ENCODE measurements at places on chromosomes 2 and 18. TPM values are rescaled to one million over a fixed set of nuclear protein-coding genes. Genes with fewer than 3 reads are reported as not detected.

DNA sequence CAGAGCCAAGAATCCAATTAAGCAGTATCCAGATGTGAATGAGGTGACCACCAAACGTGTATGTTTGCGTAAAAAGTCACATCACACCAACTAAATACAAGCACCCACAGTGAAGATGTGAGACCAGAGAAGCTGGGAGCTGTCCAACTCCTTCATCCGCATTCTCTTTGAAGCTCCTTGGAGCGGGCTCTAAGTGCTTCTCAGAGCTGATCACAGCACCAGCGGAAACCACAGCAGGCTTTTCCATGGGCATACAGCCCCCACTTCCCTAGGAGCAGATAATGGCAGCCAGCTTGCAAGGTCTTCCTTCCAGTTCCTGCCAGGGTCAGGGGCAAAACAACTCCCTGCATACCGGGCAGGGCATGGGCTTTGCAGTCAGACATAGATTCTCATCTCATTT is 36.4 kb downstream of the REEP1 start:
- no peak for DNase-seq

- no peak for DNase-seq
These were observed 390.9 kb upstream of the SMIM21 start for GRCh38 chr18:75818383-75818782.

DNA sequence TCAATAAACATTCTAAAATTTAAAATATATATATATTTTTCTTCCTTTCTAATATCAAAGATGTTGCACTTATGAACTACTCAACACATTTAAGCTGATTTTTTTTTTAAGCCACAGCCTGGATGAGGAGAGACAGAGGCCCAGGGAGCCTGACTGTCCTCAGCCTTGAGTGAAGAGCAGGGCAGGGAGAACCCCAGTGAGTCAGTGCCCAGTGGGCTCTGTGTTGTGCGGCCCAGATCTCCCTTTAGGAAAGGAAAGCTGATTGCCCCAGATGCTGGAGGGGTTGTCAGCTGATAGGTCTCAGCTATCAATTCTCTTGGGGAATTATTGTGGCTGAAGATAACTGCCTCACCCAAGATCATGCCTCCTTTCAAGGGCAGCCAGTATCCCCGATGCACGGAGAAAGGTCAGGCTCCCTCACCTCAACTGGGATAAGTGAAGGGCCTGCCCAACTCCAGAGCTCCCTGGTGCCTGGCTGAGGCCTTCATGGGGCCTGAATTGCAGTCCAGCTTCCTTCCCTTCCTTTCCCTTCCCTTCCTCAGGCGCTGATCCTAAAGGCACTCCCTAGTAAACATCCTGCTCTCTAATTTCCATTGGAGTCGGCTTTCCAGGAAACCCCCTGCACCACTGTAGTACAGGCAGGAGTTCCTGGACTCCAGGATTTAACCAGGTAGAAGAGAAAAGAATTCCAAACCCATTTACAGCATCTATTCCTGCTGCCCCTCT is 106.9 kb upstream of the ATL2 start:
- no peak for DNase-seq

DNA sequence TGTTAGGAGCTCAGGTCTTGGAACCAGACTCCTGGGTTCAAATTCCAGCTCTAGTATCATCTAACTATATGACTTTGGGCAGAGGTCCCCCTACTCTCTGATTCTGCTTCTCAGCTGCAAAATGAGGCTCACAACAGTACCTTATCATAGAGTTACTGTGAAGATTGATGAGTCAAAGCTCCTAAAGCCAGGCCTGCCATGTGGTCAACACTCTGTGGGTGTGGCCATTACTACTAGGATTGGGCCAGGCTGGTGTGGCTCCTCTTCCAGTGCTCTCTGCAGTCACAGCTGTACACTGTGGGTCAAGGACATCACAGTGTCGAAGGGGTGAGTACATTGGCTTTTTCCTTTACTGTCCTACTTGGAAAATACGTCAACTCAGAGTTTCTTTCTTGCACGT is 22.6 kb downstream of the CAPN13 start:
- DNase-seq: no peak

Gene CIB4
- total RNA-seq: not detected

DNA sequence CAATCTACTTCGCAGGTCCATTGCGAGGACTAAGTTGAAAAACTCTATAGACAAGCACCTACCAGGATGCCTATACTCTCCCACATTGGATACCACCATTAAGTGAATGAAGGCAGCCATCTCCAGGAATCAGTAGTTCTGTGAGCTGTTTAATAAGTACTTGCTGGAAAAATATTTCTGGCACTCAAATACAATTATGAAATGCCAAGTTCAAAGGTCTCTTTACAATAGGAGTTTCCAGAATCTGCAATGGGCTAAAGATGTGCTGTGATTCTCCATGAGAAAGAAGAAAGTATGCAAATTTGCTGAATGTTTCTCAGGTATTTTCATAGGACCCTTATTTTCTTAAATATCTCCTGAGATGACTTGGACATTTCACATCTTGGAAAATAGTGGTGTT is 103.0 kb downstream of the AP1S3 start:
- no peak for DNase-seq

- no peak for DNase-seq
These were observed 31.9 kb upstream of the CASP8 start for GRCh38 chr2:201228271-201228911.

Gene IRS1
- 34.4 TPM for total RNA-seq

Gene CYS1
- 4.8 TPM for total RNA-seq

DNA sequence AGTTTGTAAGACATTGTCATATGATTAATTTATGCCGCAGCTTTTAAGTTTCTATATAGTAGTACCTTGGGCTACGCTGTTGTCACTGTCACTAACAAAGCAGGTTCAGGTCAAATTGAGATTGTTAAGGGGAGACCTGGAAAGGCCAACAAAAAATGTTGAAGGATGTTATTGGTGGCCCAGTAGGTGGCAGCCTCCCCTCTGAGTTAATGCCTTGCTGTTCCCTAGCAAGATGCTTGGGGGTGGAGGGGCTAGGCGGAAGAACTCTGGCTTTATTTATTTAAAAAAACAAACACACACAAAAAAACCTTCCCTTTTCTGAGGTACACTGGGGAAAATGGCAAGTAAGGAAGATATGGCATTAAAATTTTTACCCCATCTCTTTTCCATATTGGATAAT is 128.3 kb upstream of the ATP5MC3 start:
- peak; percentile 65 for DNase-seq

Gene UNC80
- not detected for total RNA-seq

DNA sequence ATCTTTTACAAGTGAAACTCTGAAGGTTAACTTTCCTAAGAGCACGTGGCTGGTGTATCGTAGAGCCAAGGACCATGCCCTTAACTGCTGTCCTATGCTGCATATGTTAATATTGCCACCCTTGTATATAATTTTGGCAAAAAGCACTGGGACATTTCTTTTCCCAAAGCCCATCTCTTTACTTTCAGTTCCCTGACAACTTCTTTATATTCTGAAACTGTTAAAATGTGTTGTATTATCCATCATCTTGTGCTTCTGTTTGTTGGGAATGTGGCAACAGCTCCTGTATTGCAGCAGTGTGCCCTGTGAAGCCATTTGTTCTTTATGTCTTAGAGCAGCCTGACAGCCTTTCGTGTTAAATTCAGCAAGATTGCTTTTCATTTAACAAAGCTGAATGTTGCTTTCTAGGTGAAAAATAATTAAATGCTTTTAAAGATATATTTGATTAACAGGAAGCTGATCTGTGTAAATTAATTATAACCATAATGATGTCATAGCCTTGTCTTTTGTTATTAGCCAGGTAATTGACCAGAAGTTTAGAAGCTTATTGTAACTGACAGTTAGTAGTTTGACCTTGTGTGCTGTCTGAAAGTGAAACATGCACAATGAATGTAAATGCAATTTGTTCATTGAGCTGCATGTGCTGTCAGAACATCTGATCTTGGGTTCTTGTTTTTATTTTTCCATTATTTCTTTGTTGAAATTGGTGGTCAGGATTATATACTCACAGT is 9.7 kb downstream of the RHBDD1 start:
- DNase-seq: no peak

- DNase-seq: no peak
These were observed 99.7 kb downstream of the SLC8A1 start for GRCh38 chr2:40352041-40352702.

- DNase-seq: no peak
These were observed 23.7 kb upstream of the TAF1B start for GRCh38 chr2:9819551-9819950.

- DNase-seq: no peak
These were observed 21.3 kb upstream of the CHST9 start for GRCh38 chr18:27206411-27206810.

Gene IGFBP2
- 175 TPM for total RNA-seq

GRCh38 chr18:77063260-77063659 is 69.3 kb downstream of the MBP start:
- no peak for DNase-seq

DNA sequence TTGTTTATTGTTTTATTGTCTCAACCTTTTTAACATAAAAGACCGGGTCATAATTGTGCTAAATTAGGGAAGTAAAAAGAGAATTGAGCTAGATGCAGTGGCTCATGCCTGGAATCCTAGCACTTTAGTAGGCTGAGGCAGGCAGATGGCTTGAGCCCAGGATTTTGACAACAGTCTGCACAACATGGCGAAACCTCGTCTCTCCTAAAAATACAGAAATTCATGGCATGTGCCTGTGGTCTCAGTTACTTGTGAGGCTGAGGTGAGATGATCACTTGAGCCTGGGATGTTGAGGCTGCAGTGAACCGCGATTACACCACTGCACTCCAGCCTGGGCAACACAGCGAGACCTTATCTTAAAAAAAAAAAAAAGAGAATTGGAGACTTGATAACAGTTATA is 104.2 kb upstream of the TTC27 start:
- DNase-seq: no peak

DNA sequence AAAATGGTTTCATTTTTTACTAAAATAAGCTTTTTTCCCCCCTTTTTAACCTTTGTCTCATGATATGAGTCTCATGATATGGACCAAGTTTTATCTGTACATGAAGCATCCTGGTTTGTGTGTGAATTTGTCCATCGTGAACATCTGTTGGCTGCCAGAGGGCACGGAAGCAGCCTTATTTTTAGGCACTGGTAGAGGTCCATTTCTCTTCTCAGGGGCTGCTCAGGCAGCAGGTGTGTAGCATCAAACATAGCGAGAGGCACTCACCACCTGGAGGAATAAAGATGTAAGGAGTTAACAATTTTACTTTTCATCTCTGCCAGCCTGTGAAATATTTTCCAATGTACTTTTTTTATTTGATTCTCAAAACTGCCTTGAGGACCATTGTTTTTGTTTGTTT is 134.5 kb downstream of the RHBDD1 start:
- DNase-seq: no peak

DNA sequence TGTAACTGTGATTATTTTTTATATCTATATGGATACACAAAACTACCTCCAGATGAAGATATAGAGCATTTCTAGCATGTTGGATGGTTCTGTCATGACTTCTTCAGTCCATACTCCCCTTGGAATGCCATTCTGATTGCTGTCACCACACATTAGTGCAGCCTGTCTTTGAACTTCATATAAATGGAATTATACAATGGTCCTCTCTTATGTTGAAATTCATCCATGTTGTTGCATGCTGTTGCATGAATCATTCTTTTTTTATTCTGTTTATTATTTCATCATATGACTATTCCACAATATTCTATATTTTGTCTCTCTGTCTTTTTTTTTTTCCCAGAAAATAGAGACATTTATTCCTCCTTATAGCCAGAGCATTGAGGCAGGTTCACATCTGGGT is 74.1 kb downstream of the OSBPL6 start:
- no peak for DNase-seq

Gene DARS1
- total RNA-seq: 57.5 TPM

DNA sequence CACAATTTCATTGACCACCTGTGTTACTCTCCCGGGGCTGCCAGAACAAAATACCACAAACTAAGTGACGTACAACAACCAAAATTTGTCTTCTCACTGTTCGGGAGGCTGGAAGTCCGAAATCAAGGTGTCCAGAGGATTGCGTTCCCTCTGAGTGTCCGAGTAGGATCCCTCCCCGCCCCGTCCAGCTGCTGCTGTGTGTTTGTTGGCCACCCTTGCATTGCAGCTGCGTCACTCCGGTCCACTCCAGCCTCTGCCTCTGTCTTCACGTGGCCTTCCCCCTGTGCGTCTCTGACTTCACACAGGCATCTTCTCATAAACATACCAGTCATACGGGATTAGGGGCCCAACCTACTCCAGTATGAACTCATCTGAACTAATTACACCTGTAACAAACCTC is 251.8 kb upstream of the SMIM21 start:
- DNase-seq: no peak

- DNase-seq: no peak
These were observed 34.2 kb downstream of the KLF7 start for GRCh38 chr2:207131594-207131993.

GRCh38 chr2:204299766-204300165 is 245.5 kb upstream of the PARD3B start:
- DNase-seq: no peak

Gene CPLX4
- not detected for total RNA-seq

DNA sequence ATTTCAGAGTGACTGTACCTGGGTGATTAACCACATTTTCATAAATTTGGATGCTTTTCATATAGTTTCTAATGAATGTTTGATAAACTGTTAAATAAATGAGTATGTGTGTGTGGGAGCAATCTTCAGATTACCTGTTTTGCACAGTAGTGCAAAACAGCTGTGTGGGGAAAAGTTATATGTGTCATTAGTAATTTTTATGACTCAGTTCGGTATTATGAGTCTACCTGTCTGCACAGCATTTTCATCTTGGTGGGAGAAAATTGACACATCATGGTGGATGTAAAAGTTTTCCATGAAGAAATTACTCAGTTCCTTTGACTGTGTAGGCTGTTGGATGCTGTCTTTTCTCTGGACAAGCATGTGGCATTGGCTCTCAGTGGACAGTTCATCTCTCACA is 43.8 kb downstream of the LTBP1 start:
- DNase-seq: no peak

Gene GPR45
- total RNA-seq: not detected

GRCh38 chr18:46793565-46793964 is 36.7 kb upstream of the ST8SIA5 start:
- no peak for DNase-seq

Gene CDKL4
- total RNA-seq: 1.3 TPM

DNA sequence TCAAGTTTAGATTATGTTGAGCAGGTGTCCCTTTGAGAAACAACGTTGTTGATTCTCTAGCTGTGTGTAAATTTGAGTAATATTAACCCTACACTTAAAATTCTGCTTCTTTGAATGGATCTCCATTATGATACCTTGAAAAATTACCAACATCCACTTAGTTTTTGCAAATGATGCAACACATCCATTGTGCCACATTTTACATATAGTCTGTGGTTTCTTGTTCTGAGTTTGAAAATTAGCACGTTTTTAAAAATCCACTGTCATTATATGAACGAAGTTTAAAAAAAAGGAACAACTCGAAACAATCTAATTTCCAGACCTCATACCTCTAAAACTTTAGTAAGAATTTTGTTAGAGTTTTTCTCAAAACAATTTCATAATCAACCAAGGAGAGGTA is 37.7 kb downstream of the PIK3C3 start:
- no peak for DNase-seq

DNA sequence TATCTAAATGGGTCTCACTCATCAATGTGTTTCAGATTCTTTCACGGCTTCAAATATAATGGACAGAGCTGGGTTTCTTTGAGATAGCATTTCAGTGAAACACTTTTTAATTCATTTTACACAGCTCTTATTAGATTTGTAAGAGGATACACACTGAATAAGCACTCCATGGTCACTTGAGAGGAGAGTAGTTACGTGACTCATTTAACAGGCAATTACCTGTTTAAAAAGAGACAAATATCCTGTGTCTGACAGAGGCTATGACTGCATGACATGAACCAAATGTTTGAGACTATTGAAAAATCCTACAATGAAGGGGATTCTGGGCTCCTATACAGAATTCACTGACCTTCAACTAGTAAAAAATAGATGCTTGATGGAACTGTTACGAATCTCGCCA is 786.9 kb downstream of the EPHA4 start:
- DNase-seq: no peak

All from Calu3 (cell line).